ENCODE measurements at places on chromosomes 6 and 20.

- DNase-seq = no peak
Measured at GRCh38 chr6:170554796-170555137, 598 bp downstream of the TBP start.

DNA sequence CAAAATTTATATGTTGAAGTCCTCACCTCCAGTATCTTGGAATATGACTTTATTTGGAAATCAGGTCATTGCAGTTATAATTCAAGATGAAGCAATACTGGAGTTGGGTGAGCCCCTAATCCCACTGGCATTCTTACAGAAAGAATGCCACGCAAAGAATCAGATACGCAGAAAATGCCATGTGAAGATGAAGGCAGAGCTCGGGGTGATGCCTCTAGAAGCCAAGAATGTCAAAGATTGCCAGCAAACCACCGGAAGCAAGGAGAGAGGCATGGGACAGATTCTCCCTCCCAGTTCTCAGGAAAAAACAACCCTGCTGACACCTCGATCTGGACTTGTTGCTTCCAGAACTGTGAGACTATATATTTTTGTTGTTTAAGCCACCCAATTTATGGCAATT lies 273.4 kb upstream of the CITED2 start:
- DNase-seq = no peak

DNA sequence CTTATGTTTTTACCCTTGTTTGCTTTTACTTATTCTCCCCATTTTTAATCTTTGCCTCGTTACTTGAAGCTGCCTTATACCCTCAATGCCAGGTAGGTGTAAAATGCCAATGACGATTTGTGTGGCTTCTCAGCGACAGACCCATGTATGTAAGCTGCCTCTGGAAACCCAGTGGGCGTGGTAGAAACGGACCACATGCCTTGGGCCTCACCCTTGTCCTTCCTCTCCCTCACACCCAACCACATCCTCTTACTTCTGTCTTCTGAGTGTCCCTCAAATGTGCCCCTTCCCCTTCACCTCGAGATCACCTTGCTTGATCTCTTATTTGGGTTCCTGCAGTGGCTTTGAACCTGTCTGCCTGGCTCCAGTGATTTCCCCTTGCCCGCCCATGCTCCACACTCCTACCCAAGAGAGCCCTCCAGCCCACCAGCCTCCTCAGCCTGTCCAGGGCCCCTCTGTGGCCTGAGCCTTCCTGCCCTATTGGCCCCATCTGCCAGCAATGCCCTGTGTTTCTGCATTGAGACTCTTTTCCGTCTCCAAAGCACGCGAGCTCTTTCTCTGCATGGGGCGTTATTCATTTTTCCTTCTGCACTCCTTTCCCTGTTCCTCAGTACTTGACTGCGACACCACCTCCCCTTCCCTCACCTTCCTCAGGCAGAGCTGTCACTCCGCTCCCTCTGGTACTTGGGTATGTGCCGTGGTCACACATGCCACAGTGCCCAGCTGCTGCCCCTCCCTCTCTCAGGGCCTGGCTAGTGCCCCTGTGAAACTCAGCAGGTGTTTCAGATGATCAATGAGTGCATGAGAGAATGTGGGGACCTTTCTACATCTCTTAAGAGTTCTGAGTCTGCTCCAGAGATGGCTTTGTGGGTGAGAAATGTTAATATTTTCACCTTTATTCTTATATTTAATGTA lies 115.4 kb downstream of the SLX4IP start:
- DNase-seq = peak; percentile 32

DNA sequence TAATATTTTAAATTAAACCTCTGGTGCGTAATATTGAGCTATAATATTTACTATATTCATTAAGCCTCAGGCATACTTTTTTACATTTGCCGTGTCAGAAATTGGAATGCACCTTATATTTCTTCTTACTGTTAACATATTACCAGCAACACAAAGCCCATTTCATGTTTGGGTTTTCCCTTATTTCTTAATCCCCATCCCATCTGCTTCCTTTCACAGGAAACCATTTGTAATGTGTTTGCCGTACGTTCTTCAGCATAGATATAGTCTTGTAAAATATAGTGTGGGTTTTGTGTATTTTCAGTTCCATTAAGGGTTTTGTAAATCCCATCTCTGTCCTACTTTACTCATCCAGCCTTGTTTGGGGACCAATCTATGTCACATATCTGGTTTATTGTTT lies 6.5 kb downstream of the EYS start:
- DNase-seq = peak; percentile 30

DNA sequence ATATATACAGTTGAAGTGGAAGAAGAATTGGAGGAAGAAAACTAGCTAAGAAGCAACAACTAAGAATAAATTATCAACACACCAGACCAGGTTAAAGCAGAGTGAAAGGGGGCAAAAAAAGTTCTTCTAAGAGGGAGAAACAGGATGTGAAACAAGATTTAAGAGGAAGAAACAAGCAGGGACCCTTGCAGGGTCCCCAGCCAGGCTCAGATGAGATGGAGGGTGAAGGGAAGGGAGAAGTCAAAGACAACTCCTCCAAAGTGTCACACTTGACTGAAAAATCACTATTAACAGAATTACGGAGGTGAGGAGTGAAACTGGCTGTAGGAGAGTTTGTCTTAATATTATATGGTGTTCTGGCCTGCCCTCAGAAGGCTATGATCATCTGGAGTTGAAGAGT lies 65.4 kb downstream of the MTFR2 start:
- no peak for DNase-seq

DNA sequence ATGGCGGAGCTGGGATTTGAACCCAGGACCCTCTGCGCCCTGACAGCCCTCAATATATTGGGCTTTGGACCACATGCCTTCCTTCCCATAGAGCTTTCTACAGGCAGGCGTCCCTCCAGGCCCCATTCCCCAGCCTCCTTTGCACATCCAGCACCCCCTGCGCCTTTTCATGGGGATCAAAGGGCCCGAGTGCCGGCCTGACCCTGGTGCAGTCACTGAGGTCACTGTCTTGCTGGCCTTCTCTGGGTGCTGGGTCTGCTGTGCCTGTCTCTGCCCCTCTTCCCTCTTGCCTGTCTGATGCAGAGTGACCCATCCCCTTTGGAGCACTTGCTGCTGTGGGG lies 1.7 kb downstream of the OPRL1 start:
- no peak for DNase-seq

- DNase-seq = no peak
Measured at GRCh38 chr20:24699321-24700165, 230.1 kb downstream of the SYNDIG1 start.

DNA sequence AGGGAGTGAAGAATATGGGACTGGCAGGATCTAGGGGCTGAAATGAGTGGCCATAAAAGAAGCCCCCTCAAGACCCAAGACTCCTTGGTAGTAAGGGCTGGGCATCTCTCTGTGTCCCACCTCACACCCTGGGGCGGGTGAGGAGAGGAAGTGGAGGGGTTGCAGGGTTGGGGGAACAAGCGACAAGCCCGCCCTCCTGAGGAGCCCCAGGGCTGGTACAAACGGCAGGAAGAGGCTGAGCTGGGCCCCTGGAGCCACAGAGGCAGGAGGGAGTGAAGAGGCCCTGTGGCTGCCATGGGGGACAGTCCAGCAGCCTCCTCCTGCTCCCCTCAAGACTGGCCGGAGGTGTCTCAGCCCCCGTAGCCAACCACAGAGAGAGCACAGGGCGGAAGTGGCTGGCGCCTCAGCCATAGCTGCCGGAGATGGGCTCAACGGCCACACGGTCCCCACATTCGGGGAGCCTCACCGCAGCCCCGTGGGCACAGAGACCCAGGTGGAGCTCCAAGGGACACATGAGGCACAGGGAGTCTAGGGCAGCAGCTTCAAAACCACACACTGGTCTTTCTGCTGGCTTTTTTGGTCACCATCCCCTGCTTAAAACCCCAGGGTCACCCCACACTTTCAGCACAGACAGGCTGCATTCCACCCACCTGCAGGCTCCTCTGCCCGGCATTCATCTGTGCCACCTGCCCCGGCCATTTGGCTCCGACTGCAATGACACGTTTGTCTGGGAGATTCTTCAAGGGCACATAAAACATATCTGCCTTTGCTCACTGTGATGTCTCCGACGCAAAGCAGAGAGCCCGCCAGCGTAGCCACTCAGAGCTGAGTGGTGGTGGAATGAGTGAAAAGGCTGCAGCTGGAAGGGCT lies 524 bp downstream of the C20orf203 start:
- no peak for DNase-seq

Data from inflammatory macrophage treated with lipopolysaccharide for 1 hour (primary cell).